ENCODE measurements at places on chromosomes 7 and 10. TPM values are rescaled to one million over a fixed set of nuclear protein-coding genes. Genes with fewer than 3 reads are reported as not detected.

Gene AKR1C4
- total RNA-seq, result not detected

Gene GCK
- 1.8 TPM for total RNA-seq

Gene VWC2
- total RNA-seq, result not detected

Gene CHAT
- not detected for total RNA-seq

Gene PDAP1
- total RNA-seq, result 213 TPM

Gene CCDC136
- total RNA-seq, result 9.9 TPM
